ENCODE measurements at places on chromosomes 13 and 19. TPM values are rescaled to one million over a fixed set of nuclear protein-coding genes. Genes with fewer than 3 reads are reported as not detected.
A peak's percentile ranks its signal among the peaks of the same experiment; 100 is the strongest.

The PSG4 gene
- not detected for total RNA-seq

DNA sequence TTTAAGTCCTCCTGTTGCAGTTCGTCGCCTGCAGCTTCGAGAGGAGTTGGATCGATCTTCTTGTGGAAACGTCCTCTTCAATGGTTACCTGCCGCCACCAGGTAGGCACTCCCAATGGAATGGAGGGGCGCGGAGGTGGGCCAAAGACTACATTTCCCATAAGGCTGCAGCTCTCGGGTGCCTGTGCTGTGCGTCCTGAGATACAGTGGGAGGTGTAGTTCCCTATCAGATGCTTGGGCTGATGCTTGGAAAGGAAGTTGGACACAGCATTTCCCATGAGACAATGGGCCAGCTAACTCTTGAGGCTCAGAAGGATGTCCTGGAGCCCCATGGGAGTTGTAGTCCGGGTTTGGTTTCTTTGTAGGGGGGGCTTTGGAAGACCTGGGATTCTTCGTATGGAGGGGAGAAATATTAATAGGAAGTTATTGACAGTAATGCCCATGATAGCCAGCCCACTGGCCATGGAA, 1.8 kb downstream of the SHKBP1 start:
- H3K36me3 ChIP-seq: no peaks in the 10 kb centered on the region
- H3K27me3 ChIP-seq: no peaks in the 10 kb centered on the region
- H3K4me3 ChIP-seq: no peak overlapping the region
- no peaks in the 10 kb centered on the region for H3K4me1 ChIP-seq
- H3K27ac ChIP-seq: no peak overlapping the region

DNA sequence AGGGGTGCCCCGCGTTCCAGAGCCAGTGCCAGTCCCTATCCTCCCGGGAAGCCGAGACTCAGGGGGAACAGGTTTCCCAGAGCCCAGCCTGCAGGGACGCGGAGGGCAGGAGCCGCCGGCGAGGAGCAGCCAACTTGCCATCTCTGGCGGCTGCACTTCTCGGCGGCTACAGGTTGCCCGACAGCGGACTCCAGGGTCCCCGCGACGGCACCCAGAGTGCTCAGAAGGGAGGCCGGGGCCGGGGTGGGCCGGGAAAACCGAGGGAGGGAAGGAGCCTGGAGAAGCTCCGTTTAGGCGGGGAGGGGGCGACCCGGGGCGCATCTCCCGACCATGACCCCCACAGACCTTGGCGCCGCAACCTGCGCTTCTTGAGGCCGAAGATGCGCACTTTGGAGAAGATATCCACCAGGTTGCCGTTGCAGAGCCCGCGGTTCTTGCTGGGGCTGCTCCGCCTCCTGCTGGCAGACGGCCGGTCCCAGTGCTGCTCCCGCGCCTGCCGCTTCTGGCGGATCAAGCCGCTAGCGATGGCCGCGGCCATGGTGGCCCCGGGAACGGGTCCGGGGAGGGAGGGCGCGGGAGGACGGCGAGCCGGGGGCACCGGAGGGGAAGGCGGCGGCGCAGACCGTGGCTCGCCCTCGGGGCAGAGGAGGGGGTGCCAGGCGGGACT, 463.8 kb downstream of the ITGBL1 start:
- peak; percentile 43 for DNase-seq
- H3K27me3 ChIP-seq: peaks cover 77% of the 10 kb centered on the region
- H3K4me1 ChIP-seq: no peaks in the 10 kb centered on the region
- no peak overlapping the region for H3K27ac ChIP-seq

- H3K4me3 ChIP-seq: no peak within 1 kb of the TSS
- no peaks in the 10 kb centered on the region for H3K27me3 ChIP-seq
- H3K36me3 ChIP-seq: no peaks in the 10 kb centered on the region
- no peaks in the 10 kb centered on the region for H3K4me1 ChIP-seq
- H3K27ac ChIP-seq: no peak within 1 kb of the TSS
- peak; percentile 71 for DNase-seq
Observed at GRCh38 chr19:4304538-4305256, at the start of gene FSD1. Gene FSD1, plus strand, starts transcription at chr19:4304598. Its CDS starts 149 bp downstream, at chr19:4304747.

The ZNF578 gene
- total RNA-seq: 0.97 TPM

DNA sequence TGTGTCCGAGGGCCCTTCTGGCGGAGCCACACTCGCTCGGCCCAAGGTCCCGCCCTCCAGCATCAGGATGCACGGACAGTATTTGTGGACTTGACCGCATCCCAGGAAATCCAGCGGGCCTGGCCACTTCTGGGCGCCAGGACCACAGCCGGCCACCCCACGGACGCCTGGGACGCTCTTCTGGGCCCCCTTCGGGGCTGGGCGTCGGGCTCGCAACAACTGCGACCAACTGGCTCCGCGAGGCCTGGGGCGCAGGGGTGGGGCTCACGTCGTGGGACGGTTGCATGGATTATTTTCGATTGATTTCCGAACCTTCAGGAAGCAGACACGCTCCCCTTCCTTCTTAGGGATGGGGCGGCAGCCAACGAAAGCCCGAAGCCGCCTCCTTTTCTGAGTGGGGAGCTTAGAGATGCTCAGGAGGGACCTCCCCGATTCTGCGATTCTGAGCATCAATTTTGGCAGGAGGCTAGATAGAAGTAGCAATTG, 521 bp upstream of the NUP58 start:
- H3K27ac ChIP-seq: peak overlapping the region; percentile 95
- peaks cover 17% of the 10 kb centered on the region for H3K4me1 ChIP-seq

DNA sequence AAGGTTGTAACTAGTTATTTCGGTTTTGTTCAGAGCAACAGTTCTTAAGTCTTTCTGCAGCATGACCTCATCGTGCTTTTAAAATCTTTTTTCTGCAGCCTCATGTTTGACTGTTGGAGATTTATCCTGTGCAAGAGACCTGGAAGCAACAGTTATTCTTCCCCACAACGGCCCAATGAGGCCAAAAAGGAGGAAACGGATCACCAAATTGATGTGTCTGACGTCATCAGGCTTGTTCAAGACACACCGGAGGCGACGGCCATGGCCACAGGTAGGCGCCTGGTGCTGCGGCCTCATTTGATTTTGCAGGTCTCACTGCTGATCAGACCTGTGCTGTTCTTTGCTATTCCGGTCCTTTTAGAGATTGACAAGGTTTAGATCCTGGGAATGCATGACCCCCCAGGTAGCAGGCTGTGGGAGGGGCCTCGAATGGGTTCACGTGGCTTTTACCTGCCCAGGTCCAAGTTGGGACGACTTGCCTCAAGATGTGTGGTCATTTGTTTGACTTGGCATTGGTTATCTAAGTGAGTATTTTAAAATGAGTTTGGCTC, 66.8 kb upstream of the MCF2L start:
- peaks cover 9% of the 10 kb centered on the region for H3K4me1 ChIP-seq
- no peak for DNase-seq
- H3K27me3 ChIP-seq: no peaks in the 10 kb centered on the region
- peak overlapping the region; percentile 31 for H3K27ac ChIP-seq
- no peaks in the 10 kb centered on the region for H3K36me3 ChIP-seq

GRCh38 chr13:38530492-38530891, 156.4 kb upstream of the FREM2 start:
- H3K4me1 ChIP-seq: no peaks in the 10 kb centered on the region
- peak; percentile 15 for DNase-seq
- H3K36me3 ChIP-seq: no peaks in the 10 kb centered on the region
- H3K27me3 ChIP-seq: no peaks in the 10 kb centered on the region

GRCh38 chr13:57825066-57825465, 193.5 kb downstream of the PCDH17 start:
- no peak overlapping the region for H3K27ac ChIP-seq
- H3K4me1 ChIP-seq: peaks cover 3% of the 10 kb centered on the region
- no peaks in the 10 kb centered on the region for H3K36me3 ChIP-seq
- no peak overlapping the region for H3K4me3 ChIP-seq
- H3K27me3 ChIP-seq: no peaks in the 10 kb centered on the region
- DNase-seq: no peak

DNA sequence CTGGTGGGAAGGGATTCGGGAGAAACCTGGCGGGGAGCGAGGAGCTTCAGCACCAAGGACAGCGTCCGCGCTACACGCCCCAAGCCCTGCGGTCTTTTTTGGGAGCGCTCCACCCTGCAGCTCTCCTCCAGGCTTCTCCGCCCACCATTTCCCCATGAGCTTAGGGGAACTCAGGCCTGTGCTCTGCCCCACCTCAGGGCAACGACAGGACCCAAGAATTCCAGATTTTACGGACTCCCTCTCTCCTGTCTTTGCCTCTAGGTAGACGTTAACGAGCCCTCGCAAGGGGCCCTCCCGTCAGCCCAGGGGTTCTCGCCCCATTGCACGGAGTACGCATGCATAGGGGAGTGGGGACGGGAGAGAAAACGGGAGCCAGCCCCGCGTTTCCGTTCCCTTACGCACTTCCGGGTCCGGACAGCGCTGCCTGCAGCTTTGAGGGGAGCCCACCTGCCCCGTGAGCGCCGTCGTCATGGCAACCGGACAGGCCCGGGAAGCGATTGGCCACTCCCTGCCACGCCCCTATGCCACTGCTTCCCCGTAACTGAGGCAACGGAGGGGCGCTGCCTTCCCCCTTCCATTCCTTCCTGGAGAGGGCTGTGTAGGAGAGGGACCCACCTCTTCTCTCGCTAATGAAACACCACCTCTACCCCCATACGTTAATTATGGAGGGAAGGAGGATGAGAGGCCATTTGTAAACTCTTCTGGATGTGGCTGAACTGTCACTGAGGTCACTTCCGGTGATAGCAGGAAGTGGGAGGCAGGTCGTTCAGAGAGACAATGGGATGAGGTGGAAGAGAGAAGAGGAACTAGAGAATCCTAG, 20.8 kb downstream of the NOVA2 start:
- H3K4me1 ChIP-seq: peaks cover 6% of the 10 kb centered on the region
- peak overlapping the region; percentile 14 for H3K4me3 ChIP-seq
- DNase-seq: peak; percentile 85
- peaks cover 5% of the 10 kb centered on the region for H3K27me3 ChIP-seq
- no peak overlapping the region for H3K27ac ChIP-seq
- no peaks in the 10 kb centered on the region for H3K36me3 ChIP-seq

DNA sequence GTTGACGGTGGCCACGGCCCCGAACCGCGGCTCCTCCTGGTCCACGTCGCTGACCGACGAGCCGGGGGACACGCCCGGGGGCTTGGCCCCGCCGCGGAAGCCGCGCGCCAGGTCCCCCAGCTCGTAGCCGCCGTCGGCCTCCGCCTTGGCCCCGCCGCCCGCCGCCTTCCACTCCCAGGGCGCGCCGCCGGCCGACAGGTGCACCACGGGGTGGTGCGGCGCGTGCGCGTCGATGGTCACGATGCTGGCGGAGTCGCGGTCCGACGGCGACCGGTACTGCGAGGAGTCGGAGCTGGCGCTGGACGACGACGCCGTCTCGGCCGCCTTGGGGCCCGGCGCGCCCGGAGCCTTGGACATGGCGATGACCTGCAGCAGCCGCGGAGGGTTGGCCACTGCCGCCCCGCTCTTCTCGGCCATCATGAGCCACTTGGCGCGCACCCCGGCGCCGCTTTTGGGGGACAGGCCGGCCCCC, 9.0 kb downstream of the PLPPR3 start:
- H3K27ac ChIP-seq: no peak overlapping the region
- H3K36me3 ChIP-seq: peaks cover 5% of the 10 kb centered on the region
- H3K27me3 ChIP-seq: no peaks in the 10 kb centered on the region
- H3K4me1 ChIP-seq: no peaks in the 10 kb centered on the region
- DNase-seq: no peak

GRCh38 chr13:113880651-113881611, 17.1 kb upstream of the GAS6 start:
- no peak for DNase-seq
- no peak overlapping the region for H3K4me3 ChIP-seq
- no peak overlapping the region for H3K27ac ChIP-seq
- H3K27me3 ChIP-seq: no peaks in the 10 kb centered on the region
- no peaks in the 10 kb centered on the region for H3K36me3 ChIP-seq

The CYP2F1 gene
- not detected for total RNA-seq

DNA sequence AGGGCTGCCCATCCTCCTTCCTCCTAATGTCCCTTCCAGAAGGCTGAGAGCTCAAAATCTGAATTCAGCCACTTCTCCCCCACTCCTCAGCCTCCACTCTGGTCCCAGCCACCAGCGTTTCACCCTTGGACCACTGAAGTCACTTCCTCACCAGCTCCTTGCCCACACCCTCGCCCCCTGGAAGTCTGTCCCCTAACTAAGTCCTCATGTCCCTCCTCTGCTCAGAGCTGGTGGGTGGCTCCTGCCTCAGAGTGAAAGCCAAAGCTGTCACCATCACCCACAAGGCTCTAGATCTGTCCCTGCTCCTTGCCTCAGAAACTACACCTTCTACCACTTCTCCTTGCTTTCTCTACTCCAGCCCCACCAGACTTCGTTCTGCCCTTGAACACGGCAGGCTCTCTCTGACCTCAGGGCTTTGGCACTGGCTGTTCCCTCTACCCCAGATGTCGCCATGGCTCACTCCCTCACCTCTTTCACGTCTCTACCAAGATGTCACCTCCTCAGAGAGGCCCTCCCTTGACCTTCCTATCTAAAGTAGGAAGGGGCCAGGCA, 1.7 kb downstream of the ERCC1 start:
- DNase-seq: no peak
- H3K4me3 ChIP-seq: no peak overlapping the region
- no peaks in the 10 kb centered on the region for H3K36me3 ChIP-seq
- H3K27me3 ChIP-seq: no peaks in the 10 kb centered on the region
- H3K4me1 ChIP-seq: peaks cover 16% of the 10 kb centered on the region
